Activated CD4-positive, CD25-positive, alpha-beta regulatory T cell treated with anti-CD3 and anti-CD28 coated beads, Interleukin-2, amount 50 U/mL, for 24 hours (primary cell): ENCODE measurements at places on chromosomes 12 and 14.

GRCh38 chr14:76812093-76812421, 625 bp downstream of the ANGEL1 start:
- ATAC-seq: no peak

DNA sequence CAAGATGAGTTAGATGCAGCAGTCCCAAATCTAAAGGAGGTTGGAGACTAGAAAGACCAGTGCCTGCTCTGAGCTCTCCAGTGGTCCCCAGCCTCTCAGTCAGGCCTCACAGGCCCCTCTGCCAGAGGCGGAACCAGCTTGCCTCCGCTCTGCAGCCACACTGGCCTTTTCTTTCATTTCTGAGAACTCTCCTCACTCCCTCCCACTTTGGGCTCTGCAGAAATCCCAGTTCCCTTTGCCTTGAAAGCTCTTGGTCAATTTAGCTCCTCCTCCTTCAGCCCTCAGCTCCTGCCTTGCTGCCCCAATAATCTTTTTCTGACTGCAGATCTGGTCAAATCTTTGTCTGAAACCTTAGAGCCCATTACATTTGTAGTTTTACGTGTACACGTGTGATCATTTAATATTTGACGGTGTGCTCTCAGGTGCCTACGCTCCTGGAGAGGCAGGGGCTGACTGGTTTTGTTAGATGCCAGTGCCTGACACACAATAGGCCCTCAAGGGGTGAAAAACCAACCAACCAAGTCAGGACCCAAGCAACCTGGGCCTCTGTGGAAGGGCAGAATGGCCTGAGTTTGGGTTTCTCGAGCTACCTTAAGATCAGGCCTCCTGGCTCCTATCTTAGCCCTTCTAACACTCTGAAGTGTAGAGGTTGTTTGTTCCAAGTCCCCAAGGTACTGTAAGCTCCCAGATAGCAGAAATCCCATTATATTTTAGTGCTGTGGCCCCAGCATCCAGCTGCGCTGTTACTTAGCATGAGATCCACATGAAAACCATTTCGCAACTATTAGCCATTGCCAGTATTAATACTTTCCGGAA, 1.1 kb upstream of the NUDT4 start:
- ATAC-seq: no peak

DNA sequence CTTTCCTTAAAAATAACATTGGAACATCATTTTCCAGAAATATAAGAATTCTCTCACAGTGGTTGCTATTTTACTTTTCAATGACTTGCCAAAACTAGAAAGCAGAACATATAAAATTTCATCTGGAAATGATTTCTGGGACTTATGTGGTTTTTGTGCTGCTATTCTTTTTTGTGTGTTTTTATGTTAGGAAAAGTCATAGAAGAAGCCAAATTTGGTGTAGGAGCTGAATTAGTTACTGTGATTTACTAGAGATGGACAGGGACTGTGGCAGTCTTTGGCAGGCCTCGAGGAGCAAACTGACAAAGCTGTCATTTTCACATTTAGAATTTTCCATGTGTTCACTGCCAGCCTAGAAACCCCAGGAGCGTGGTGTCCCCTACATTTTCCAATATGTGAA, 38.3 kb upstream of the LDHB start:
- ATAC-seq: no peak

DNA sequence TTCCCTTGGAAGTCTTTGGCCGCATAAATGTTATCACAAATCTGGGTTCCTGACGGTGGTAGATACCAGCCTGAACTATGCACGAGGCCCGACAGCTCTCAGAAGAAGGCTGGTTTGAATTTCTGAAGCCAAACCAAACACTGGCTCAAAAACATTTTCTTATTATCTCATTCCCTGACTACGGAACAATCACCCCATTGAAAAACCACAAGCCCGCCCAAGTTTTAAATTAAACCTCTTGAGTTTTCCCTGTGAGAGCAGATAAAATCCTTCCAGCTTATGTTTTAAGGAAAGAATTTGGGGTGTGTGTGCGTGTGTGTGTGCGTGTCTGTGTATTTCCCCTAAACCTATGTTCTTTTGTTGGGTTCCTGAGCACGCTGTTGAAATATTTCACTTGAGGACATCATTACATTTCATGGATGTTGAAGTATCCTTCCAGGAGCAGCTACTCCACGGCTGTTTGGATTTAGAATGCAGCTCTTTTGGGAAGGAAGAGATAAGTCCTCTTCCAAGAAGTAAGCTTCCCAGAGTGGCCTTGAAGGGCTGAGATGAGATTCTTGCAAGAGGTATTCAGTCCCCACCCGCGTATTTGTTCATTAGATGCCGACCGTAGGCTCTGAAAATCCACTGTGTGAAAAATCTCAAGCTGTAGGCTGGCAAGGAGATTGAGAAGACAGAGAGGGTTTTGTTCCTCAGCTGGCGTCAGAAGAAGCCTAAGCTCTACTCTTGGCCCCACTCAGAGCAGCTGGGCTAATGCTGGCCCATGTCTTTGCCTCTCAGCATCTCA, 131.0 kb upstream of the NCOR2 start:
- no peak for ATAC-seq

DNA sequence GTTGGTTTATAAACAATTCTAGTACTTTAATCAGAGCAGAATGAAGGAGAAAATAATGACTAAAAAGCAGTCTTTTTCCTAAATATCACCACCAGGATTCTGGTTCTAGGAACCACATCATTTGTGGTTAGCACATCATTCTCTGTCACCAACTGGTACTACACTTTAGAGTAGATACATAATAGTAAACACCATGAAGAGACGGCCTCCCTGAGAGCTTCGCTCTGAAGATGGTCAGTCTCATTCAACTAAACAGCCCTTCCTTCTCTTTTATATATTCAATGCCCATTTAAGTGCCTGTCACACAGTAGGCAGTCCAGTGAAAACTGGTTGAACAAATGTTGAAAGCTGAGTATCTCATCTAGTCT, 10.9 kb downstream of the SLC38A2 start:
- ATAC-seq: no peak

DNA sequence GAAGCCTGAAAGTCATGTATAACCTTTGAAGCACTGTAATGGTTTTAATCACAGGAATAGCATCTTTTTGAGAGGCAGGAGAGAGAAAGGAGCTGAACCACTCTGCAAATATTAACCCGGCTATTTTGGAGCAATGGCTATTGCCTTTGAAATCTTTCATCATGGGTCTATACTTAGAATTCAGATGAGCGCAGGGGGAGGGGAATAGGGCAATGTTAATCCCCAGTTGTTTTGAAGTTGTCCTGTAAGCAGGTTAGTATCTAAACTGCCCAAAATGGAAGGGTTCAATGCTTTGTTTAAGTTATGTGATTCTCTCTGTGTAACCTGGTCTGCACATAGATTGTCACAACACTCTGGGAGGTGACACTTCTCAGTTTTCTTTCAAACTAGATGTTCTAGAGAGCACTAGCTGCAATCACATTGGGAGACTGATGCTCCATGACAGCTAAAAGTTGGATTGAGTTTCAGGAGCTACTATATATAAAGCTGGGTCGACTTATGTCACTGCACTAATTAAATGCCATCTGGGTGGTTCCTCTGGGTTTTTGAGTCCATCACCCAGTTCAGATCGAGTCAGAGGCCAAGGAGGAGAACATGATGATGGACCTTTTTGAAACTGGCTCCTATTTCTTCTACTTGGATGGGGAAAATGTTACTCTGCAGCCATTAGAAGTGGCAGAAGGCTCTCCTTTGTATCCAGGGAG, at the start of gene MYF6:
Gene MYF6 (plus strand): TSS at position 509 of the 704 bp plus-strand sequence. CDS start 86 bp downstream, at position 595.
- ATAC-seq: no peak

GRCh38 chr14:100677554-100678468, 48.9 kb upstream of the DLK1 start:
- no peak for ATAC-seq

GRCh38 chr14:28870033-28870564, 103.5 kb downstream of the FOXG1 start:
- ATAC-seq: no peak

DNA sequence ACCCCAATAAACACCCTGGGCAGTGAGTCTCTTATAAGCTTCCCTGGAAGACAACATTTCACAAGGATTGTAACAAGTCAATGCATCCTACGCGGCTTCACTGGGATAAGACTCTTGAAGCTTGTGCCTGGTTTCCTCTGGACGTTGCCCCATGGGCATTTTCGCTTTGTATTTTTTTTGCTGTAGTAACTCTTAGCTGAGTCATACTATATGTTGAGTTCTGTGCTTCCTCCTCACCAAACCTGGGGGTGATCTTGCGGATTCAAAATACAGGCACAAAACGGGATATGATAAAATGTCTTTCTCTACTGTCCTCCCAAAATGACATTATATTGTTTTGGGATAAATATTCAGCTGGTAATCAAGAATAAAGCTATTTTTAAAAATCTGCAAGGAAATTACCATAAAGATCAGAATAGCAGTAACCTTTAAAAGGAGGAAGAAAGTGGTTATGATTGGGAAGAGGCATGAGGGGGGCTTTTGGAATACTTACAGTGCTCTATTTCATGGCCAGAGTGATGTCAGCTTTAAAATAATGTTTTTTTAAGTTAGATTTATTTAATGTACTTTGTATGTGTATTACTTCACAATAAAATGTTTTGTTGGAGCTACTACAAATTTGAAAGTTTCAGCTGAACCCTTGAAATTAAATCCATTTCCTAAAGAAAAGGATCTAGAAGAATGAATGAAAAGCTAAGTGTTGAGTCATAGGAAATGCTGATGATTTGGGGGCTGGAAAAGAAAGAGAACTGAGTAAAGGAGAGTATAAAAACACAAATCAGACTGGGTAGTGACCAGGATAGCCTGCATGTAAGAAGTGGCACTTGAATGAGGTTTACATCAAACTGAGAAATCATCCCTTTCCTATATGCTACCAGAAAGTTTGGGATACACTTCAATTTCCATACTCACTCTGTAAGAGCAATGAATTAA, 14.7 kb downstream of the BTBD7 start:
- no peak for ATAC-seq
